ENCODE measurements at places on chromosomes 12 and 14.

DNA sequence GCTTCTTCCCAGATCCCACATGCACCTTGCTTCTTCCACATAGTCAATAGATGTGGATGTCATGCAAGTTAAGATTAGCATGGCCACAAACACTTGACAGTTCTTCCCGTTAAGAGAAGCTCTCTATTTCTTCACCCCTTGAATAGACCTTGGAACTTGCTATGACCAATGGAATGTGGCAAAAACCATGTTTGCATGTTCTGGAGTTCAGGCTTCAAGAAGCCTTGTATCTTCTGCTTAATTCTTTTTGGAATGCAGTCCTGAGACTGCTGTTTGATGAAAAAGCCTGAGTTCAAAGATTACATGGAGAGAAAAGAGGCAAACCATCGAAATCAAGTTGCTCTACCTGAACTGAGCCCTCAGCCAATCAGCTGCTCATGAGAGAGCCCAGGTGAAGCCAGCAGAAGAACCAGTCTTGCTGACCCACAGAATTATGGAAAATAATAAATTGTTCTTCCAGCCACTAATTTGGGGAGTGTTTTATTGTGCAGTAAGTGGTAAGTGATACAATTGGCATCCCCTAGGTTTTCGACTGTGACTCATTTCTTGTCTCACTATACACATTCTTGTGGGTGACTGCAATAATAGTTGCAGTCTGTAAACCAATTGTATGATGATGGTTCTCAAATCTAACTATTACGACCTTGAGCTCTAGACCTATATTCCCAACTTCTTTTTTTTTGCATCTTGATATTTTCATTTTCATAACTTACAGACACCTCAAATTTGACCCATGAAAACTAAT, 12.6 kb downstream of the RASSF9 start:
- DNase-seq, result no peak

GRCh38 chr14:98304574-98304973, 967.4 kb downstream of the BCL11B start:
- no peak for DNase-seq

DNA sequence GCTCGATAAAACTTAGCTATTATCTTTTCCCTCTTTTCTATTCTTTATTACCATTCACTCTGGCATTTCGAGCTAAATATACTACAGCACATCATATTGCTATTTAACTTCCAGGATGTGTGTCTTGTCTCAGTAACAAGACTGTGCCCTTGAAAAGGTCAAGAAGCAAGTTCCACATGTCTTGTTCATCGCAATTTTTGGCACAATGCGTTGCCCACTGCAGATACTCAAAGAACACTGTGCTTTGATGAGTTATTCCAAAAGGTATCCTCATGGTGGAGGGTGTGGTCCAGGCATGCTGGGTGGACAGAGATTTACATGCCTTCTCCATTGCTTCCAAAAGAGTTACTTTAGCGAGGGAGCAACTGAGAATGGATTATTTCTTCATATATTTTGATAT, 6.6 kb downstream of the E2F7 start:
- no peak for DNase-seq

GRCh38 chr12:116662612-116663144, 75.2 kb downstream of the SPRING1 start:
- DNase-seq, result peak; percentile 4

- no peak for DNase-seq
Observed at GRCh38 chr12:101501410-101501995, 26.4 kb downstream of the SPIC start.

DNA sequence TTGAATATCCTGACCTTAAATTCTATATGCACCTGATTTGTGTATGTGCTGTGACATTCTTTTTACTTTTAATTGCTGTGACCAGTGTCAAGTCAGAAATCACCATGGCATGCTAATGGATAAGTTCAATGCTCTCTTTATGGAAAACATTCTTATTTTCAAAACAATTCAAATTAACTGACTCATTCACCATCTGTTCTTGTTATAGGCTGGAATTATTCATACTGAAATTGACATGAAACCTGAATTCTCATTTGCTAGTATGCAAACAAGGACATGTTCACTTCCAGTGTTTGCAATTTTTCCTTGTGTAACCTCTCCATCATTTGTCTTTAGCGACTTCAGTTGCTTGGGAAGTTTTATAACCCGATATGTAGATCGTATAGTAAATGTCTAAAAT, at the start of gene TAS2R30:
Gene TAS2R30 (minus strand): TSS at position 340 of the 400 bp plus-strand sequence. CDS start 400 bp downstream, outside the sequence.
- DNase-seq, result no peak

GRCh38 chr12:45930369-45930768, 60.0 kb downstream of the SCAF11 start:
- no peak for DNase-seq

DNA sequence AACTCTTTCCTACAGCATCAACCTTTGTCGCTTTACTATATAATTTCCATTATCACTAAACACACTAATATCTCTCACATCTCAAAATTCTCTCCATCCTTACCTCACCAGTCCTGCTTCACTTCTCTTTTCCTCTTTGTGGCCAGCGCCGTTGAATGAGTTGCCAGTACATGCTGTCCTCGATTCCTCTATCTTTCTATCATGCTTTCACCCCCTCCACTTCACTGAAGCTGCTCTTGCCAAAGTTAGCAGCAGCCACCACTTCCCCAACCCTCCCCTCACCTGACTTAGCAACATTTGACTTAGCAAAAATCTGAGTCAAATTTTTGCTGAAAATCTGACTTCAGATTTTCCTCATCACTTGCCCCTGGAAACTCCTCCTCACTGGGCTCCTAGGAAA, 210.4 kb downstream of the ANO6 start:
- DNase-seq, result no peak

DNA sequence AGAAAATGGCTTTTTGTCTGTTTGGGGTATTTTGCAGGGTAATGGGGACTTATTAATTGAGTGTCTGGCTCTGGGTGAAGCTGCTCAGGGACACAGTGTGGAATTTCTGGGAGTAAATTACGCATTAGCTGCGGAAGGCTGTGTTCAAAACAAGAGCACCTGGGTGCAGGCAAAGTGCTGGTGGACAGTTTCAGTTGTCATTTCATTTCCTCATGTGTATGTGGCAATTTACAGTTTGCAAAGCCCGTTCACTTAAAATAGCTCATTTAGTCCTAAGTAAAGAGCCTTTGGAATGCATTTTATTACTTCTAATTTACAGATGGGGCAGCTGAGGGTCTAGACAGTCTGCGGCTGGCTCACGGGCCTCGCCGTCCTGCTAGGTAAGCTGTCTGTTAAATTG, 546.8 kb downstream of the BCL11B start:
- no peak for DNase-seq

GRCh38 chr14:69528930-69529329, 44.4 kb downstream of the PLEKHD1 start:
- no peak for DNase-seq

DNA sequence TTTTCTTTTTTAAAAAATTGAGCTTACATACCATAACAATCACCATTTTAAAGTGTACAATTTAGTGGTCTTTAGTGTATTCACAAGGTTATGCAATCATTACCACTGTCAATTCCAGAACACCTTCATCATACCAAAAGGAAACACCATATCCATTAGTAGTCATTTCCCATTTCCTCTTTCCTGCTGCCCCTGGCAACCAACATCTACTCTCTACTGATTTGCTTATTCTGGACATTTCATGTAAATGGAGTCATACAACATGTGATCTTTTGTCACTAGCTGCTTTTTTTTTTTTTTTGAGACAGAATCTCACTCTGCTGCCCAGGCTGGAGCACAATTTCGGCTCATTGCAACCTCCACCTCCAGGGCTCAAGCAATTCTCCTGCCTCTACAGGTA, 66.8 kb upstream of the CFL2 start:
- no peak for DNase-seq

DNA sequence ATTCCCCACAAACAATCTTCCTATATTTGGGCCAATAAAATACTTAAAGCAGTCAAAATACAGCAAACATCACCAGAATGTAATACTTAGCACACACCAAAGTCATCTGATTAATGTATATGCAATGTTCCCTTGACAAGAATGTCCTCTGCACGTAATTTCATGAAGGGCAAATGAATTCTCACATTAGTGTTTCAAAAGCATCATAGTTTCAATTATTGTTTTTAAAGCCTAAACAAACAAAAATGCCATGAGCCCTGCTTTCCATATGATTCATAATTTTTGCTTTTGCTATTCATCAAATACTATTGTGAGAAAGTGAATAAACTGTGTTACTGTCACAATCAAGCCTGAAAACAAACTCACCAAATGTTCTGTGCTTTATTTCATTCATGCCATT, 156.0 kb downstream of the EPS8 start:
- DNase-seq, result no peak

DNA sequence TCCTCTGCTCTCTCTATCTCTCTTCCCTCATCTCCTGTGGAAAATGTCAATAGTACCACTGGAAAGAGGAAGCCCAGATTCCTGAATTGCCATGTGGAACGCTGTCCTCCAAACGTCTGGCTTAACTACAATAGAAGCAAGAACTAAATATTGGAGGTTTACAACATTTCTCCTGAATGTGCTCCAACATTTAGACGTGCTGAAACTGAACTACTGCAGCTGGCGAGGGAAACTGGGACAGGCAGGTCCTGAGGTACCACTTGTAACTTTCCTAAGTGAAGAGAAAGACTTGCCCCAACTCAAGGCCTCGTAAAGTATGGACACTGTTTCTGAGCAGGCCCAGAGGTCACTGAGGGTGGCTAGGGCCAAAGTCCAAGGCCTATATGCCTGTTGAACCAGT, 187.7 kb downstream of the NTF3 start:
- DNase-seq, result no peak

GRCh38 chr12:53804429-53804828, 52.6 kb upstream of the CISTR start:
- no peak for DNase-seq

- DNase-seq, result no peak
Observed at GRCh38 chr12:67357376-67358125, 88.4 kb downstream of the CAND1 start.

DNA sequence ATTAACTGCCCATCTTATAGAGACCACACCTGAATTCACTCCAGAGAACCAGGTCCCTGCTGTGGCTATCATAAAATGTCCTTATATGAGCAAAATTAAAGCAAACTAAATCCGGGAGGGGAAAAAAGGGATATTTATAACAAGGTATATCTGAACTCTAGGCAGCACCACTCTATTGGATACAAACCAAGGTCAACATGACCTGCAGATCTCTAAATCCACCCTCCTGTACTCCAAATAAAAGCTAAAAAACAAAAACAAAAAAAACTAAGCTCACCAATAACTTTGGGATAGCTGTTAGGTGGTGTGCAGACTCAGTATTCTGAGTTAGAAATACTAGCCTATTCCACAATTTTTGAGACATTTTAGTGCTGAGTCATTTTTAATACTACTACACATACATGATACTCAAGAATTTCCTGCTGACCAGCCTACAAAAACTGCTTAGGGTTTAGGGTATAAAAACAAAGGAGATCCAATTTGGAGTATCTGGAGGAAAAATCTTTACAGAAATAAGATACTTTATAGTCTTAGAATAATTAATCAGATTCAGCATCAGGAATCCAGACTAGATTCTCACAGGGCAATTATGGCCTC, 46.6 kb upstream of the LTBP2 start:
- DNase-seq, result no peak

DNA sequence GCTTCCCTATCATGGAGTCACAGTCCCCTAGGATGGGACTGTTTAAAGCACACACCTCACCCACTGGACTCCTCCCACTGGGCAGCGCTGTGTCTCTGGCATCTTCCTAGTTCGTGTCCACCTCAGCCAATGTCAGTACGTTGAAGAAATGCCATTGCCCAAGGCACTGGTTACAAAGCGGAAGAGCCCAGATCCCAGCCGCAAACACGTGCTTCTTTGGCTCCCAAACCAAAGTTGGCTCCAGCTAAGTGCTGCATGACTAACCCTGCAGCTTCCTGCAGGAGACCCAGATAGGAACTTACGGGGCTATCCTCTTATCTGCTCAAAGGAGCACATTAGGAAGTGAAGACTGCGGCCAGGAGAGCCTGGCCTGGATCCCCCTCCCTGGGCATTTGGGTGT, 9.3 kb downstream of the SYNE3 start:
- peak; percentile 24 for DNase-seq

DNA sequence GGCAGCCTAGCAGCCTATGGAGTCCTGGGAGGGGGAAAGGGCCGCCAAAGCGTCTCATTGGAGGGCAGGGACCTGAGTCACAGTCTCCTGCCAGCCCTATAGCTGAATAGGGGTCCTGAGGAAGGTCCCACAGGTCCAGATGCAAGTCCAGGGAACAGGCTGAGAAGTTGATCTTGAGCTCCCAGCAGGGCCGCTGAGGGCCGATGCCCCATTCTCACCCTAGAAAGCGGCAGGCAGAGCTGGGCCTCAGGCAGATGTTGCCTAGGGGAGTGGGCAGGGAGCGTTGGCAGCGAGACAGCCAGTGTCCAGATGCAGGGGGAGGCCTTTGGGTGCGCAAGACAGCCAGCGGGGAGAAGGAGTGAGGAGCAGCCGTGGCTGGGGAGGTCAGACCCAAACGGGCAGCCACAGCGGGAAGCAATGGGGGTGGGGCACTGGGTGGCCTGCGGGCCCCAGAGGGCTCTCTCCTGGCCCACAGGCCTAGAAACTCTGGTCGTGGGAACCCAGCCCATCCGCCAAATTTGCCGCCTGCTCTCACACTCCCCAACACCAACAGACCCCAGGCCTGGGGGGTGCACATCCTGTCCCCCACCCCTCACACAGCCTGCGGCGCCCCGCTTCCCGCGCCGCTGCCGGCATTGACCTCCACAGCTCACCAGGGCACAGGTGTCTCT, 1.1 kb downstream of the HDAC7 start:
- no peak for DNase-seq

GRCh38 chr12:124049451-124050094, 76.6 kb downstream of the ZNF664 start:
- DNase-seq, result no peak
